ENCODE measurements at places on chromosomes 3 and 15.

GRCh38 chr3:185696039-185696438 lies 109.9 kb downstream of the SENP2 start:
- no peak for DNase-seq

DNA sequence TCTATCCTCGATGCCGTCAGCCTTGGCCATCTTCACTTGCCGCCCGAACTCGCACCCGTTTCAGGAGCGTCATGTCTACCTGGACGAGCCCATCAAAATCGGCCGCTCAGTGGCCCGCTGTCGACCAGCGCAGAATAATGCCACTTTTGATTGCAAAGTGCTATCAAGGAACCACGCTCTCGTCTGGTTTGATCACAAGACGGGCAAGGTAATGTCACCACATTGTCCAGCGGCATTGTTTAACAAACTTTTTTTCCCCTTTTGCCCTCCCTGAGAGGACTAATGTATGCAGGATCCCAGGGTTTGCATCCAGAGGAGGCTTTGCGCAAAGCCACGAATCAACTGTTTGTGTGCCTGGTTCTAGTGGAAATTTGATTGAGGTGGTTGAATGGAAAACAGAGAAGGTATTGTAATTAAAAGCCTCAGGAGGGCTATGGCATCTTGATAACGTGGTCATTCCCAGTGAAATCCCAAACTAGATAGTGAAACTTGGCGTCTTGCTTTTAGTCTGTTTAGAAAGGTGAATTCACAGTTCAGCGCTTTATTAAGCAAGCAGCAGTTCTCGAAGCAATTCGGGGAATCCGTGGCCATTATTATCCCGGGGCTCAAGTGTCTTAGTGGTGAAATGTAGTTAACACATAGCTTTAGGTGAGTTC lies 1.7 kb downstream of the SLMAP start:
- DNase-seq = no peak

GRCh38 chr3:66393333-66394005 lies 107.4 kb downstream of the LRIG1 start:
- no peak for DNase-seq

DNA sequence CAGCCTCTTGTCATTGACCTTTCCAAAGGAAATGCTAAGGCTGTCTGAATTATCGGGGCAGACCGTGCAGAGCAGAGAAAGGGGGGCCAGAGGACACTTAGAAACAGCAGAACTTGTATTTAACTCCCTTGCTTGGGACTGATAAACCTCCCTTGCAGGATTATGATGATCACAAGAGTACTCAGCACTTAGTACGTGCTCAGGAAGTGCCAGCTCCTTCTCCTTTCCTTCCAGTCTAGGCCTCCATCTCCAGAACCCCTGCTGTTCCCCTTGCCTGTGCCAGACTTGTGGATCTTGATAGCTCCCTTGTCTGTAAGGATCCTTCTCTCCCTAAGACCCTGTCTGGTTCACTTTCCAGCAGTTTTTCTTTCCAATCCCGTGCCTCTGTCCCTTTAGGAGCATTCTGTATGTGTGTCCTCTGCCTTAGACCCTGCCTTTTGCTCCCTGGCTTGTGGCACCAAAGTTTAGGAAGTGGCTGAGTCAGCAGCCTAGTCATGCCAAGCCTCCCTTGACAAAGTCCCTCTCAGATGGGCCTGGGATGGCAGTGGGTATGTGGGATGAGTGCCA lies 747 bp downstream of the SORD start:
- no peak for DNase-seq

DNA sequence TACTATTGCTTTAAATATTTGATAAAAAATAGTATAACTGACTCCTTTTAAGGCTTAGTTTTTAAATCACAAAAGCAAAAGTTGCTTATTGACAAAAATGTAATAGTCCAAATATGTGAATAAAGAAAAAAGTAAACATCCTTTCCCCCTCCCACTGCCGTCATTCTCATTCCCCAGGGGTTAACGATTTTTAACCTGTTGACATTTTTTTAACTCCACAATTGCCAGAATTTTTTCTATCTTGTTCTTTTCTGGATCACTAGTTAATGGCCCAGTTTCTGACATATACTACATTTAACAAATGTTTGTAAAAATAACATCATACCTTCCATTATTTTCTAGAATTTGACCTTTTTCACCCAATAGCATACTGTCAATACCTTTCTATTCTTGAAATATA lies 60.6 kb upstream of the TCF12 start:
- no peak for DNase-seq

DNA sequence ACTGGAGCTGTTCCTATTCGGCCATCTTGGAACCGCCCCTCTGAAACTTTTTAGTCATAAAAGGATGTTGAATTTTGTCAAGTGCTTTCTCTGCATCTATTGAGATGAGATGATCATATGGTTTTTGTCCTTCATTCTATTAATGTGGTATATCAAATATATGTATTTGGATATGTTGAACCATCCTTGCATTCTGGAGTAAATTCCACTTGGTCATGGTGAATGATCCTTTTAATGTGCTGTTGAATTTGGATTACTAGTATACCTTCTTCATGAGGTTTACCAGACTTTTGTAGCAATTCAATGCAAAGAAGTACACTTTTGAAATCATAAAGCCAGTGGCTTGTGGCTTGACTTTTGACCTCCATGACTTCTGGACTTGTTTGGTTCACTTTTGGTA lies 33.4 kb upstream of the XRN1 start:
- DNase-seq = no peak

DNA sequence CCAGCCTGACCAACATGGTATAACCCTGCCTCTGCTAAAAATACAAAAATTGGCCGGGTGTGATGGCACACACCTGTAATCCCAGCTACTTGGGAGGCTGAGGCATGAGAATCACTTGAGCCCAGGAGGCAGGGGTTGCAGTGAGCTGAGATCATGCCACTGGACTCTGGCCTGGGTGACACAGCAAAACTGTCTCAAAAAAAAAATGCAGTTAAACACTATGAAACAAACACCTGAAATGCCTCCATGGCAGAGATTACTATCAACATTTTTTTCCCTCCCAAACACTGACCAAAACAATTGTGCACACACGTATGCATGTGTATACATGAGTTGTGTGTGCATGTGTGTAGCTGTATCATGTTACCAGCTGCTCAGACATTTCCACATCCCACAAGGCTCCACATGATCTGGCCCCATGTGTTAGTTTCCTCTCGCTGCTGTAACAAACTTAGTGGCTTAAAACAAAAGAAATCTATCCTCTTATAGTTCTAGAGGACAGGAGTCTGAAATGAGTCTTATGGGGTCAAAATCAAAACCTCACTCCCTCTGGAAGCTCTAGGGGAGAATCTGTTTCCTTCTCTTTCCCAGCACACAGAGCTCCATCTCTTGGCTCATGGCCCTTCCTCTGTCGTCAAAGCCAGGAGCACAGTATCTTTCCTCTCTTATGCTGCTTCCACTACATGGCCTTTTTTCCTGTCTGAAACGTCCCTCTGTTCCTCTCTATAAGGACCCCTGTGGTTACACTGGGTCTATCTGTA lies 34.5 kb downstream of the SLC41A3 start:
- DNase-seq = no peak

DNA sequence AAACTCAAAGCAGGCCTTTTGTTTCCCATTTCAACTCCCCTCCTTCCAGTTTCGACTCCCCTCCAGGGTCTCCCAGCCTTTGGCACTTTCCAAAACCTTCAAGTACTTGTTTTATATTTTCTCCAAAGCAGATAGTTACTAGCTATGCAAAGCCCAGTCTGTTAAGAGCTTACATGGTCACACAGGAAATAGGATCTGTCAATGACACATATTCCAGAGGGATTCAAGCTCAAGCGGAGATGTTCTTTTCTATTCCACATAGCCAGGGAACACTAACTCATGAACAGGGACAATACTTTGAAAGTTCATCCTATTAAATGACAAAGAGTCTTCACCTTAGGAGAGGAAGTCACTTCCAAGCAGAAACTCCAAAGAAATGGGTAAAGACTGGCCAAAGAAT lies 18.6 kb downstream of the SUCLG2 start:
- DNase-seq = no peak

DNA sequence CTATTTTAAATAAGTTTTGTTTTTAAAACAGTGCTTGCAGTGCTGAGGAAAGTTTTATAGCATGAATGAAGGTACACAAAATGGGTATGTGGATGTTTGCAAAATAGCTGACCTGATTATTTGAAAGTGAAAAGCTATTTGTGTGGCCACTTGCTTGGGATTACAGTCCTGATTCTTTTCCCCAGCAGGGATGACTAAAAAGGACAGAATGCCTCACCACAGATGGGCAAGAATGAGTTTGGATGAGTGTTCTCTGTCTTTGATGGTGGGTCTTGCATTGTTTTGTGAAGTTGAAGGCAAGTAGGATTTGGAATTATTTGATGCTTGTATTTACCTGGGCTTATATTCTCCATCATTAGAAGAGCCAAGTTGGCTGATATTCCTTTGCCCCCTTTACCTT lies 48.8 kb upstream of the MEIS2 start:
- no peak for DNase-seq

DNA sequence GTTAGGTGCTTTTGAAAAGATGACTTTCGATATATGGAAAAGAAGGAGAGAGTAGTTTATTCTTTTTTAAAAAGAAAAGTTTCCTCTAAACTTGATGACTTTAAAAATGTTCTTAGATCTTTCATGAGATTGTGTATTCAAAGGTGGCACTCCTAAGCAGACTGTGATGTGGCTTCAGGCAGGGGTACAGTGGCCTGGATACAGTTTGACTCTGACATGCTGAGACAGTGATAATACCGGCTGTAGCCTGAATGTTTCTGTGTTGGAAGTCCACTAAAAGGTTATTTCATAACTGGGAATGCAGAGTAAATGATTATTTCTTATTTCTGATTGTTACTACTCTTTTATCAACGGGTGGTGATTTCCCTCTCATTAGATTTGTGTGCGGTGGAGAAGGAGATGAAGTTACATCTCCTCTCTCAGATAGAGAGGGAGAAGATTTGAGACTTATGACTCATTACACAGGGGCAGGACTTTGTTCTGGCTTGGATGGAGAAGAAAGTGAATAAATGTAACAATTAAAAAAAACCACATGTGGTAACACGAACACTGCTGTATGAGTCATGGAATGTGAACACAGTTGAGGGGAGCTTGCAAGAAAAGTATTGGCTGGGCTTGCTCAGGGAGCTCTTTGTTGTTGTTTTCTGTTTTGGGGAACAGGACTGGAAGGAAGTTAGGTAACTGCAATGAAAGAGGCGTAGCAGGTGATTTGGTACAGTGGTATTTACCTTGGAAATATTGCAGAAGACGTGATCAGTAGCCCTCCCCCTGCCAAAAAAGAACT lies 21.6 kb downstream of the SPTSSB start:
- DNase-seq = peak; percentile 80

DNA sequence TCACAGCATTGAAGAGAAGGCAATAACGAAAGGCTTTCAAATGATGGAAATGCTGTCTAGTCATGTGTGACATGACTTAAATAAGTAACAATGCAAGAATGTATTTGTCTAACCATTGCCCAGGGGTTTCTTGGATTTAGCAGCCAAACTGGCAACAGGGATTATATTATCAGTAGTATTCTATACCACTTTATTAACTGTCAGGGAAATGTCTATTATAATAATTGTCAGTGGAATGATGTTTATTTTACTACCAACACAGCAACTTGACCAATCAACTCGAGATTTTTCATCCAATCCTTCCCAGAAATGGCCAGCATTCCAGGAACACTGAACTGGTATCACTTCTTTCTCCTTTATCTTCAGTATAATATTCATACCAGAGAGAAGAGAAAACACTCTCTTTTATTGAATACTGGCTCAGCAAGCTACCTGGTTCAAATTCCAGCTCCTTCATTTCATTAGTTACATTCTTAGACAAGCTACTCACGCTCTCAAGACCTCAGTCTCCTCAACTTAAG lies 66.2 kb downstream of the FOXP1 start:
- no peak for DNase-seq

- no peak for DNase-seq
Observed at GRCh38 chr15:92161039-92161670, 232.5 kb upstream of the ST8SIA2 start.

DNA sequence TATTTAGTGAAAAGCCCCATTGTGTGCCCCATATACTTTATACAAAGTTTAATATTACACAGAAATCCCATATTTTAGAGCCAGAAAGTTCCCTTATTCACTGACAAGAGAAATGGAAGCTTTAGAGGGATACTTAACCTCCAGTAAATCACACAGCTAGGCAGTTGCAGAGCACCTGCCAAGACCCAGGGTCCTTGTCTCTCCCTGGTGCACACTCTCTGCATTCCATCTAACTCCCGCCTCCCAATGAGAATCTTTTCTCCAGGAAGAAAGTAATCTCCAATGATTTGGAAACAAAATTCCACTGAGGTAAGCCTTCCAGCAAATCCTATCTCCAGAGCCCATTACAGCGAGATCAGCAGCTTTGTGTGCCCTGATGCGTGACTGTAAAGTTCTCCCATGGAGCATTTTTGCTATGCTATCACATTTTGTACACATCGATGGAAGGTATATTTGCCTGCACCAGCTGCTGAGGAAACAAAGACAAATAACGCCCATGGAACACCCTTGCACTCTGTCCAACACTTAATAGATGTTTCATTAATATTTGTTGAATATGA lies 41.4 kb downstream of the ULK4 start:
- no peak for DNase-seq

GRCh38 chr3:183586477-183586876 lies 31.0 kb upstream of the KLHL6 start:
- DNase-seq = peak; percentile 37

DNA sequence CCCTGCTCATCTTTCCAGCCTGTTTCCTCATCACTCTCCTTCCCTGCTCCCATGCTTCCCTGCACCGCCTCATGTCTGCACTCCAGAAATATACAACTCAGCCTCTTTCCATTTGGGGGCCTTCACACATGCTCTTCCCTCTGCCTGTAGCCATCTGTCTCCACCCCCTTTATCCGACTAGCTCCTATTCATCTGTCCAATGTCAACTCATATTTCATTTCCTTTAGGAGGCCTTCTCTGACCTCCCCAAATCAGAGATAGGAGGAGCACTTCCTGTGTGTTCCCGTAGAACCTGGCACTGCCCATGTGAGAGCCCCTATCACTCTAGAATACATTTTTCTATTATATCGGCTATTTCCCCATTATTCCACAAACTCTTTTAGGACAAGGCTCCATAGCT lies 10.6 kb downstream of the ATP8B4 start:
- DNase-seq = no peak

- DNase-seq = no peak
Observed at GRCh38 chr3:126955004-126955790, 27.7 kb upstream of the PLXNA1 start.

- DNase-seq = no peak
Observed at GRCh38 chr3:70298385-70298784, 14.1 kb downstream of the MDFIC2 start.

GRCh38 chr15:87686339-87686738 lies 570.2 kb downstream of the NTRK3 start:
- no peak for DNase-seq

DNA sequence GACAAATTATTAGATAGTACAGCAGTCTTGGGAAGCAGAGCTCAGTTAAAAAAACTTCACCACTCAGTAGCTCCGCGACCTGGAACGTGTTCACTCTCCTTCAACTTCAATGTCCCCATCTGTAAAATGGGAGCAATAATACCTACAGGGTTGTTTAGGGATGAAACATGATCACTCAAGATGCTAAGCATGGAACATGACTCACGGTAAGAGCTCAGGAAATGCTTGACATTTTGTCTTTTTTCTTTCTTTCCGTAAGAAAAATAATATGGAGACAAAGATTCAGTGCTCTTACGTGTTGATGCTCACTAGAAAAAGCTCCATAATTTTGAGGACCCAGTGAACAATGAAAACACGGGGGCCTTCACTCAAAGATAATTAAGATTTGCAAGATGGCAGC lies 606.7 kb upstream of the MDFIC2 start:
- DNase-seq = no peak
